ENCODE measurements at places on chromosomes 5 and 9.

DNA sequence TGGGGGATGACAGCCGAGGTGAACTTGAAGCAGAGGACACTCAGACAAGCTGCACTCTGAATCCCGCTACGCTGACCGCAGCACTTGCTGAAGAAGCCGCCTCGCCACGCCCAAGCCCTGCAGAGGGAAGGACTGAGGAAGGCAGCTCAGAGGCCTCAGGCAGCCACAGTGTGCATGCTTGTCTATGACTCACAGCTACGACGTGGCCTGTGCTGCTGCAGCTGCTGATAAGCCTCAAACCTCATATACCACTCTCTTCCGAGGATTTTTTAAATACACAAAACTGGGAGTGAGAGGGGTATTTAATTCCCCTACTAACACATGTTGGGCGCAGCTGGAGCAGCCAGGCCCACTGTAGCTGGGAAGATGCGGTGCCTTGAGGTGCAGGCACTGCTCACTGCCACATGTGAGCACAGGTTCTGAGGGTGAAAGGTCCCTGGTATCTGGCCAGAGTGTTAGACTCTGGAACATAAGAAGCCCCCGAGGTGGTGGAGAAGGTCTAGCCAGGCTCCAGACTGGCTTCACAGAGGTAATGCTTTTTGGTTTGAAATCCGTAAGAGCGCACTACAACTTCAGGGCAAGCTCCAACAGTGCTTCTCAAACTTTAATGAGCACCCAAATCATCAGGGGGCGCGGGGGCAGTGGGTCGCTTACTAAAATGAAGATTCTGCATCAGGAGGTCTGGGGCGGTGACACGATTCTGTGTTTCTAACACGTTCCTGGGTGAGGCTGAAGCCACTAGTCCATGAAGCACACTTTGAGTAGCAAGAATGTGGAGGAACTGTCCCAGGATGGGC, 196.8 kb downstream of the AUH start:
- no peak for DNase-seq

GRCh38 chr5:60259730-60260129, 366.2 kb upstream of the PDE4D start:
- DNase-seq: no peak

DNA sequence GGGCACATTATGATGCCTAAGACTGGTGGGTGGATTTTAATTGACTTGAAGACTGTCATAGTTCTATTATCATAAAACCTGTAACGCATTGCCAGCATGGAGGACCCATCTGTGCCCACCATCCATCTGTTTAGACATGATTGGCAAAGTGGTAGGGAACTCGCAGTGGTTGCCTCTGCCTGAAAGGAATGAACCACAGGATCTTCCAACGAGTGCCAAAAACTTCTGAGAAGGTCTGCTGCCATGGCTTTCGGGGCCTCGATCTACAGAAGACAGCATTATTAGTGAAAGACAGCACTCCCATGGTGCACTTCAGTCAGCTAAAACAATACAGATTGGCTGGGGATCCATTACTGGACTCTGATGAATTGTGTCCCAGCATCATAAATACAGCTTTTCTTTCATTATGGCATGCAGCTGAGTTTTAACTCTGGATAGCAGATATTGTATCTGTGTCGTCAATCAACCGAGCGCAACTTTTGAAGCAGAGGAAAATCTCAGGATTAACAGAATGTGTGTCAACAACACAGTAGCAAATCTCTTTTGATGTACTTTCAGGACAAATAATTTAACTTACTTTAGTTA, 74.3 kb downstream of the ZDHHC21 start:
- no peak for DNase-seq

- DNase-seq: no peak
Observed at GRCh38 chr5:99104538-99105132, 175.8 kb upstream of the CHD1 start.

DNA sequence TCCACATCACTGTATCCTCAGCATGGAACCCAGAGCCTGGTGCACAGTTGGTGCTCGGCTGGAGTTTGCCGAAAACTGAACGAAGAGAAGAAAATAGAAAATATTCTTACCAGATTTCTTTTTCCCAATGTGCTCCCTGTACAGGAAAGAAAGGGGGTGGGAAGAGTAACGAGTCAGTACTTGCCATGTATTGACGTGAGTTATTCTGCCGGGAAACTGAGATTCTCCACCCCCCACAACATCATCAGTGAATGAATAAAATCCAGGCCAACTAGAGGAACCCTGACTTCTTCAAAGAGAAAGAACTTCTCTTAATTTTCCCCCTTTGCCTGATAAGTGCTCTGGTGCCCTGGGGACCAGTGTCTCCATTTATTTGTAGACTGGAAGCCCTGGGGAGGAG, 80.6 kb downstream of the SH3PXD2B start:
- no peak for DNase-seq

- DNase-seq: no peak
Observed at GRCh38 chr5:51652980-51653379, 269.7 kb downstream of the ISL1 start.

GRCh38 chr5:150120062-150120441, 33.7 kb upstream of the CSF1R start:
- peak; percentile 36 for DNase-seq

GRCh38 chr9:131977109-131977838, 102.4 kb downstream of the MED27 start:
- DNase-seq: no peak

DNA sequence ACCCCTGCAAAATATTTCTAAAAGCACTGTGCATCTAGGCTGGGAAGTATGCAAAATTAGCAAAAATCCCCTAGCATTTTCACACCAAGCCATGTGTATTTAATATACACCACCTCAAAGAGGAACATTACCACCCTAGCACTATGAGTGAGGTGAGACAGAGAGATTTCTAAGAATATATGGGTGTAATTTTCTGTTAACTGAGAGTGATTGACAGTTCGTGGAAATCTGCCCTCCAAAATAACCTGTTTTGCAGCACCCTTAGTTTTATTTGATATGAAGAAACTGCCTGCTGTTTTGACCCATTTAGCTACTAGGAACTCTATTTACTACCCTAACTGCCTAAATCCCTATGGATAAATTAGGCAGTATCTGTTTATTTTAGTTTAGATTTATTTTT, 64.2 kb upstream of the CDKN2B start:
- DNase-seq: no peak

DNA sequence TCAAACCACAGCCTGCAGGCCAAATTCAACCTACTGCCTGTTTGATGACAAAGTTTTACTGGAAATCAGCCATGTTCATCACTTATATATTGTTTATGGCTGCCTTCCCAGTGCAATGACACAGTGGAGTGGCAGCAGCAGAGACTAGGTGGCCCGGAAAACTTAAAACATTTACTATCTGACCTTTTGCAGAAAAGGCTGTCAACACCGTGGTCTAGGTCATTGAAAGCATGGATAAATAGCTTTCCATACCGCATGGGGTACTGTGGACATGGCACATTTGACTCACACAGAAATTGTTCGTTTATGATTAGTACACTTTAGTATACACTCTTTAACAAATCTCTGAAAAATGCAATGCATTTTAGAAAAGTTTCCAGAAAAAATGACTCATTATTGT, 298.3 kb upstream of the EFNA5 start:
- DNase-seq: no peak

- no peak for DNase-seq
Observed at GRCh38 chr9:98502311-98502975, 206.3 kb downstream of the GABBR2 start.

GRCh38 chr5:33549982-33550567, 109.3 kb downstream of the TARS1 start:
- DNase-seq: no peak

DNA sequence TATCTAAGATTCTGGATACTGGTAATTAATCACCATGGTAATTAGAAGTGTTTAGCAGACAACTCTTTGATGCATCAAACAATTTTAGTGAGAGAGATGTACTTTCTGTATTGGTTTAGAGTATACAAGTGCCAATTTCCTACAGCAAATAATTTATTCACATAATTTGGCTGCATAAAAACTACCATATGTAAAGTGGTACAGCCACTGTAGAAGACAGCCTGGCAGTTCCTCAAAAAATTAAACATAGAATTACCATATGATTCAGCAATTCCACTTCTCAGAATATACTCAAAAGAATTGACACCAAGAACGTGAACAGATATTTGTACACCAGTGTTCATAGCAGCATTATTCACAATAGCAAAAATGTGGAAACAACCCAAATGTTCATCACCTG, 36.2 kb downstream of the PHAX start:
- DNase-seq: no peak

Data from right forelimb (tissue), 1 donor.